ENCODE measurements at places on chromosomes 4 and X.

GRCh38 chr4:153273751-153274150 lies 69.5 kb downstream of the TRIM2 start:
- no peaks in the 10 kb centered on the region for H3K27me3 ChIP-seq
- DNase-seq: no peak
- no peaks in the 10 kb centered on the region for H3K36me3 ChIP-seq
- no peaks in the 10 kb centered on the region for H3K4me1 ChIP-seq

DNA sequence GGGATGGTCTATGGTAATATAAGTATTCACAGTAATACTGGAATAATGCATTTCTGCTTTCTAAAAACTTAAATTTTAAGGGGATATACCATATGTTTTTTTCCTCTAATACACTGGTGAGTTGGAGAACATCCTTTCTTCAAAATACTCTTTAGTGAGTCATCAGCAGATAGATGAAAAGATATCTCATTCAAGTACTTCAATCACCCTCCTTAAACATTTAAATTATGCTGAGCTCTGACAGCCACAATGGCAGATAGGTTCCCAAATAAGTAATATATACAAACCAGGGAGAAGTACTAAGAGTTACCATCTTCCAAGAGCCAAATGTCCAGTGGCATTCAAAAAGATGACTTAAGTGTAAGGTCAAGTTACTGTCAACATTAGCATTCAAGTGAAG lies 52.2 kb downstream of the AMMECR1 start:
- no peak overlapping the region for H3K27ac ChIP-seq
- H3K27me3 ChIP-seq: no peaks in the 10 kb centered on the region
- DNase-seq: no peak
- no peak overlapping the region for H3K4me3 ChIP-seq

GRCh38 chr4:95410387-95410977 lies 138.3 kb downstream of the UNC5C start:
- DNase-seq: no peak
- H3K4me3 ChIP-seq: no peak overlapping the region
- no peak overlapping the region for H3K27ac ChIP-seq
- H3K4me1 ChIP-seq: no peaks in the 10 kb centered on the region
- H3K27me3 ChIP-seq: no peaks in the 10 kb centered on the region

- no peaks in the 10 kb centered on the region for H3K4me1 ChIP-seq
- no peak for DNase-seq
- no peaks in the 10 kb centered on the region for H3K36me3 ChIP-seq
- H3K4me3 ChIP-seq: no peak overlapping the region
- H3K27me3 ChIP-seq: 0 out of 2 replicates have a peak, but pooled peaks cover 1% of the 10 kb centered on the region
These were observed 64.2 kb downstream of the SPINK2 start for GRCh38 chr4:56757261-56757746.

- H3K27ac ChIP-seq: no peak overlapping the region
- DNase-seq: no peak
- no peaks in the 10 kb centered on the region for H3K36me3 ChIP-seq
- peak overlapping the region; percentile 51 for H3K4me3 ChIP-seq
These were observed 1.4 kb downstream of the APLN start for GRCh38 chrX:129653181-129653970.

DNA sequence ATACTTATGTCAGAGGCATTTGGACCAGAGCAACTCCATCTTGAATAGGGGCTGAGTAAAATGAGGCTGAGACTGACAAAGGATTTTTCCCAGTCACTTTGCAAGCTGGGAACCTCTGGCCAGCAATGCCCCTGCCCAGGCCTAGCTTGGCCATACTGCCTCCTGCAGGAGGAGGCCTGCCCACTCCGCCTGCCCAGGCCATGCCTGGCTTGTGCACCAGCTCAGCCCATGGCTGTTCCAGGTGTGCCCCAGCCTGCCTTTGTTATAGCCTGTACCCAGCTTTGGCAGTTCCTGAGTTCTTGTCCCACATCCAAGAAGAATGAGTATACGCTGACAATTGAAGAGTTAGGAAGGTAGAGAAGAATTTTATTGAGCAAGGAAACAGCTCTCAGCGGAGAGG lies 176.1 kb downstream of the AASDH start:
- H3K27me3 ChIP-seq: no peaks in the 10 kb centered on the region
- peaks cover 23% of the 10 kb centered on the region for H3K4me1 ChIP-seq
- no peak overlapping the region for H3K4me3 ChIP-seq

- no peaks in the 10 kb centered on the region for H3K27me3 ChIP-seq
- H3K4me1 ChIP-seq: no peaks in the 10 kb centered on the region
These were observed 246.0 kb upstream of the HHIP start for GRCh38 chr4:144399927-144400326.

DNA sequence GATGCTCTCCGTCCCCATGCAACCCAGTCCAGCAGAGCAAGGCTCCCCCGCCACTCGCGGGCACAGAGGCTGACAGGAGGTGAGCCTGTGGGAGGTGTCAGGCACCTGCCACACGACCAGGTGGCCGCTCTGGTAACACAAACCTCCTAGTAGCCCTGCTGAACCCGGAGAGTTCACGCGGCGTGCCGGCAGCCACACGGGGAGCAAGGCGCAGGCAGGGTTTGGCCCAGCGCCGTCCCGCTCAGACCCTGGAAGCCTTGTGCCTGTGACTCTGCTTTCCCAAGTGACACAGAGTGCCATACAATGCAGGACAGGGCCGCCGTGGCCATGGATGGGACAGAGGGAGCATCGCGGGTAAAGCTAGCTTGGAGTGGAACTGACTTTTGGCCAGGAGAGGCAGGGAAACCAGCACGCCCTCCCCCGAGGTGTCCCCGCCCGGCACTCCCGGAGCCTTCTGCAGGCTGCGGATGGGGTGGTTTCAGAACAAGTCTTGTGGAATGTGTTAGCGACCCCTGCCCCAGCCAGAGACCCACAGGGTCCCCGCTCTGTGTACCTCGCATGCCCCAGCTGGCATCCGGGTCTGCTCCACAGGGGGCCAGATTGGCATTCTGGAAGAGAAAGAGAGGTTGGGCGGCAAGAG lies 44.7 kb upstream of the AFAP1 start:
- H3K27me3 ChIP-seq: peaks cover 7% of the 10 kb centered on the region
- no peak overlapping the region for H3K27ac ChIP-seq
- H3K36me3 ChIP-seq: no peaks in the 10 kb centered on the region
- H3K4me3 ChIP-seq: no peak overlapping the region
- H3K4me1 ChIP-seq: peaks cover 42% of the 10 kb centered on the region
